Fibroblast of villous mesenchyme (primary cell): ENCODE measurements at places on chromosomes 5 and 9. TPM values are rescaled to one million over a fixed set of nuclear protein-coding genes. Genes with fewer than 3 reads are reported as not detected.

GRCh38 chr5:79205965-79206364, 30.0 kb upstream of the JMY start:
- no peak for DNase-seq

DNA sequence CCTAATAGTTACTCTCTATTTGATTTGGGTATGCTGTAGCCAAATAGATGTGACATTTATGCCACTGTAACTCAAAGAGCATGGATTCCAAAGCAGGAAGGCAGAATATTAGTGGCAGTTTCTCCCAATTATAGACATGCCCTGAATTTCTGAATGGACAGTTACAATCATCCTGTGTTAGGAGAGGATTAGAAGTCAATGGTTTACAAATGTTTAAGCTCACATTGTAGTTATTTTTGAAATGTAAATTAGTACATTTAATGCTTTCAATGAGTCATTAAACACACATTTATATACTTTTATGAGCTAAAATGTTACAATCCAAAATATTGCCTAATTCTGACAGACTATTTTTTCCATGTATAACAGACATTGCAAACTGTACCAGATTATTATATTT, 62.3 kb upstream of the CDH18 start:
- no peak for DNase-seq

- DNase-seq = no peak
Measured at GRCh38 chr5:66012271-66012670, 85.9 kb downstream of the ERBIN start.

GRCh38 chr9:99718631-99719030, 103.1 kb upstream of the NR4A3 start:
- DNase-seq = no peak

- peak; percentile 51 for DNase-seq
Measured at GRCh38 chr5:54944364-54944763, 41.0 kb downstream of the ESM1 start.

GRCh38 chr9:26863074-26863473, 29.5 kb downstream of the CAAP1 start:
- peak; percentile 15 for DNase-seq

DNA sequence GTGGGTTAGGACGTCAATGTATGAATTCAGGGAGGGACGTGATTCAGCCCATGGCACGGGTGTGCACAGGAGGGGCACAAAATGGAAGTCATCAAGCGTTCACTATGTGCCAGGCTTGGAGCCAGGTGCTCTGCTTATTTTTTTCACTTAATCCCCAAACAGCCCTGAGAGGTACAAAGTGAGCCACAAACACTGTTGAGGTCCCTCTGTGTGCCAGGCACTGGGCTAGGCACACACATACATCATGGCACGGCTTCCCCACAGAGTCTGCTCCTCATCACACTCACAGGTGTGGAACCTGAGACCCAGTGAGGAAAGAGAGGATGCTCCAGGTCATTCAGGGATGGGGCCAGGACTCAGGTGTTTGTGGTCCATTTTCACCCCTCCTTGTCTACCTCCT, 68.1 kb downstream of the GALNT12 start:
- no peak for DNase-seq

DNA sequence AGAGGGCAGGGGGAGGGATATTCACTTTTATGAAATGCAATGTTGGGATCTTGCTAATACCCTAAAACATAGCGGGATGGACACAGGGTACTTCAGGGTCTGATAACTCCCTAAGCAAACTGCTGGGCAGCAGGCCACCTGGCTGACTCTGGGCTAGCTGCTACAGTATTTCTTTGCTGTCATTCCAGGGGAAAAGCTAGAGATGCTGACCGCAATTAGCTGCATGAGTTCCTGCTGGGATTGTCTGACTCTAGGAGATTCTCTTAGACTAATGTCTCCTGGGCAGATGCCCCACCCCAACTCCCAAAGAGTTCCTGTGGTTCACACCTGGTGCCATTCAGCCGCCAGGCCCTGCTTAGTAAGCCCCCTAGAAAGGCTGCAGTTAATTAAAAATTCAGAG, 69.9 kb downstream of the PSAT1 start:
- no peak for DNase-seq

DNA sequence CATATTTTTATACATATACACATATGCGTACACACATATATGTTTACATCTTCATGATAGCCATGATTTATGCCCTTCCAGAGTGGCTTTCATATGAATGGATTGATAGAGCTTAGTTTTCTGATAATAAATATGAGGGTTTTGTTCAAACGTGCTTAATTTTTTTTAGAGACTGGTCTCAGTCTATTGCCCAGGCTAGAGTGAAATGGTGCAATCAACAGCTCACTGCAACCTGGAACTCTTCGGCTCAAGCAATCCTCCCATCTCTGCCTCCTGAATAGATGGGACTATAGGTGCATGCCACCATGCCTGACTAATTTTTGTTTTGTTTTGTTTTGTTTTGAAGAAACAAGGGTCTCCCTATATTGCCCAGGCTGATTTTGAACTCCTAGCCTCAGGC, 48.6 kb upstream of the ZSWIM6 start:
- no peak for DNase-seq

- DNase-seq = no peak
Measured at GRCh38 chr9:126317513-126317912, 9.1 kb upstream of the MVB12B start.

Gene PTGER4
- 4.3 and 8.7 TPM in 2 replicates for total RNA-seq

GRCh38 chr5:128199611-128200010, 116.0 kb downstream of the SLC12A2 start:
- DNase-seq = no peak

DNA sequence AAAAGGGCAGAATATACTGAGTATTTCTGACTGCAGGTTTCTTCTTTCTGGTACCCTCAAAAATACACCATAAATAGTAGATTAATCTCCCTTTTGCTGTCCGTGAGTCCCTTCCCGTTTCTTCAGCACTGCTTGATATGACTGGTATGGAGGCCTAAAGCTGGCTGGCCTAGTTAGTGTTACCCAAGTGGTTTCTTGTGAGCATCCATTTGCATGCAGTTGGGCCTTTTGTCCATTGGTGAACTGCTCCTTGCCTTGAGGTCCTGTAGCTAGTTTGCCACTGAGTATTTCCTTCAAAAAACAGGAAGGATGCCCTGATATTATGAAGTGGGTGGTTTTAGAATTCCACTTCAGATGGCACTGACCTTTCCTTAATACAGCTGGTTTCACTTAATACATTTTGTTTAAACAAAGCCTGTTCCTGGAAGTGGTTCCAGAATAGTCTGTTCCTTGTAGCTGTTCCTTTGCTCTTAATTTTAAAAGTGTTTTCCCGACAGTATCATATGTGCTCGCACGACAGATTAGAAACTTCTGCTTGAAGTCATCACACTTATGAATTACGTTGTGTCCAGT, 40.0 kb upstream of the ABL1 start:
- peak; percentile 51 for DNase-seq

Gene FAM221B
- not detected in 2 replicates for total RNA-seq

GRCh38 chr5:168020542-168021294, 270.7 kb upstream of the WWC1 start:
- DNase-seq = no peak

Gene DNAJB5
- 16.1 and 18.1 TPM in 2 replicates for total RNA-seq

Gene CCL21
- total RNA-seq = not detected in 2 replicates

- peak; percentile 18 for DNase-seq
Measured at GRCh38 chr9:134442486-134443173, 116.4 kb downstream of the RXRA start.

- peak; percentile 70 for DNase-seq
Measured at GRCh38 chr5:78787783-78788182, 139.2 kb upstream of the LHFPL2 start.

Gene SLC38A9
- 32.2 and 52.7 TPM in 2 replicates for total RNA-seq

Gene CLIC3
- total RNA-seq = 19.0 and 43.2 TPM in 2 replicates

DNA sequence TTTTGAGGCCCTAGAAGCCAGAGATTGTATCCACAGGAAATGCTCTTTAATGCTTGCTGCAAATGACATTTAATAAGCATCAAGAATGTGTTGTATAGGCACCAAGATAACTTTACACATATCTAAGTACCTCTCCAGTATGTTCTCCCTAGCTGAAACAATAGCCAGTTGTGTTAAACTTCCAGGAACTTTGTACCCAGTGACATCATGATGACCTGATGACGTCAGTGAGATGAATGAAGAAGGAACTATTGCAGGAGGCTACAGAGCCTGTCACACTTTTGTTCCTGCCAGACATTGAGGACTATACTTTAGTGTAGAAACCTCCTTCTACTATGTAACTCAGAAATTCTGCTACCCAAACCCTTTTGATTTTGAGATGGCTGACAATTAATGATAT, 129.8 kb downstream of the CD180 start:
- no peak for DNase-seq

- DNase-seq = no peak
Measured at GRCh38 chr9:78298046-78298765, 1.3 kb downstream of the PSAT1 start.

DNA sequence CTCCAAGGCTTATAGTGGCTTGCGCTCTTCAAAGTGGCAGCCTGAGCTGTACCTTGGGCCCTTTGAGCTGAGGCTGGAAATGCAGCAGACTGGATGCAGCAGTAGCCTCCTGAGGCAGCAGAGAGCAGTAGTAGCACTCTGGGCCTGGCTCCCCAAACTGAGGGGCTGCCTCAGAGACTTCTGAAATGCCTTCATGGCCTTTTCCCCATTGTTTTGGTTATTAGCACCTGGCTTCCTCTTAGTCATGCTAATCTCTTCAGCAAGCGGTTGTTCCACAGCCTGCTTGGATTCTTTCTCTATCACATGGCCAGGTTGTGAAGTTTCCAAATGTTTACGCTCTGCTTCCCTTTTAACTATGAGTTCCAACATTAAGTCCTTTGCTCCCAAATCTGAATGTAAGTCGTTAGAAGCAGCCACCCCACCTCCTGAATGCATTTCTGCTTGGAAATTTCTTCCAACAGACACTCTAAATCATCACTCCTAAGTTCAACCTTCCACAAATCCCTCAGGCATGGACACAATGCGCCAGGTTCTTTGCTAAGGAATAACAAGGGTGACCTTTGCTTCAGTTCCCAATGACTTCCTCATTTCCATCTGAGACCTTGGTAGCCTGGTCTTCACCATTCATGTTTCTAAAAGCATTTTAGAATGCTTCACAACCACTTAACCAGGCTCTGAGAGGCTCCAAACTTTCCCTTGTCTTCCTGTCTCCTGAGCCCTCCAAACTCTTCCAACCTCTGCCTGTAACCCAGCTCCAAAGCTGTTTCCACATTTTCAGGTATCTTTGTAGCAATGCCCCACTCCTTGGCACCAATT, 145.8 kb downstream of the ZDHHC21 start:
- no peak for DNase-seq

DNA sequence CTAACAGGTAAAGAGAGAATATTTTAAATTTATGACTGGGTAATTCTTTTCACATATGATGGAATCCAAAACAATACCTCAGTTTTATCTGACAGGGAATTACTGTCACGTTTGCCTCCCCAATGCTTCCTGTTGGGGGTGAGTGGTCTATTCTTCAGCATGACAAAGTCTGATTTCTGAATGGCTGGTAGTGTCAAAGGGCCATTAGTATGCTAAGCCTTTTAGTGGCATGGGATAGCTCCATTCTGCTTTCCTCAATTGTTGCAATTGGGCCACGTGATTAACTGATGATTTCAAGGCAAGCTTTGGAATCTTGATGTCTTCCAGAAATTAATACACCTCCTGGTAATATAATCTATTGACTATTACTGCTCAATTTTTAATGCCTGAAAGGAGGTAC, 14.7 kb upstream of the NDUFS4 start:
- DNase-seq = no peak

- DNase-seq = no peak
Measured at GRCh38 chr9:31912636-31913035, 471.8 kb upstream of the ACO1 start.

DNA sequence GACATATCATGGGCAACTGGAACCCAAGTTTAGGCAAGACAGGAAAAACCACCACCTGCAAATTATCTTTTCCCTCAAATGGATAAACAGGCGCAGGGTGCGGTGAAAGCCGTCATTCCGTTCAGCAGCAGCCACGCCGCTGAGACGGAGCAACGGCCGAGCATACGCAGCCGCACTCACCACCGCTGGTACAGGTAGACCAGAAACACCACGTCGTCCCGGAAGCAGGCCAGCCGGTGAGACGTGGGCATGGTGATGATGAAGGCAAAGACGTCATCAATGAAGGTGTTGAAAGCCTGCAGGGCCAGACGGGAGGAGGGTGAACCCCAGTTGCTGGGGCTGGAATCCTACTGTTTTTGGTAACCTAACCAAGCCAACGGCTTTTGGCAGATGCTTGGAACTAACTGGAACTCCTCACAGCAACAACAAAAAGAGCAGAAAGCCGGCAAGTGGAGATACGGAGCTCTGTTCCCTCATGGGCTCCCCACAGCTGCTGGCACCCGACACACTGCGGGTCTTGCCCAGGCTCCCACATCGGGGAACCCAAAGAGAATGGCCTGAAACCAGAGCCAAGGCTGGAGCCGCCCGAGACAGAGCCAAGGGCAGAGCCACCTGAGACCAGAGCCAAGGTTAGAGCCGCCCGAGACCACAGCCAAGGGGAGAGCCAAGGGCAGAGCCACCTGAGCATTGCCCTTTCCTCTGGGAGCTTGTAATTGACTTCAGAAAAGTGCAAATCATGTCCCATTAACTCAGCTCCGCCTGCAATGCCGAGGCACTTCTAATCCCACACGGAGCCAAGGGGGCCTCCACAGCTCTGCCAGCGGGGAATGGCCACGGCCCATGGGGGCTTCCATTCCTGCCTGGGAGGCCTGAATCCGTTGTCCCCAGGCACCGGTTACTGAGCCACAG, 24.2 kb downstream of the CLPTM1L start:
- DNase-seq = no peak

Gene LCN9
- total RNA-seq = not detected in 2 replicates

DNA sequence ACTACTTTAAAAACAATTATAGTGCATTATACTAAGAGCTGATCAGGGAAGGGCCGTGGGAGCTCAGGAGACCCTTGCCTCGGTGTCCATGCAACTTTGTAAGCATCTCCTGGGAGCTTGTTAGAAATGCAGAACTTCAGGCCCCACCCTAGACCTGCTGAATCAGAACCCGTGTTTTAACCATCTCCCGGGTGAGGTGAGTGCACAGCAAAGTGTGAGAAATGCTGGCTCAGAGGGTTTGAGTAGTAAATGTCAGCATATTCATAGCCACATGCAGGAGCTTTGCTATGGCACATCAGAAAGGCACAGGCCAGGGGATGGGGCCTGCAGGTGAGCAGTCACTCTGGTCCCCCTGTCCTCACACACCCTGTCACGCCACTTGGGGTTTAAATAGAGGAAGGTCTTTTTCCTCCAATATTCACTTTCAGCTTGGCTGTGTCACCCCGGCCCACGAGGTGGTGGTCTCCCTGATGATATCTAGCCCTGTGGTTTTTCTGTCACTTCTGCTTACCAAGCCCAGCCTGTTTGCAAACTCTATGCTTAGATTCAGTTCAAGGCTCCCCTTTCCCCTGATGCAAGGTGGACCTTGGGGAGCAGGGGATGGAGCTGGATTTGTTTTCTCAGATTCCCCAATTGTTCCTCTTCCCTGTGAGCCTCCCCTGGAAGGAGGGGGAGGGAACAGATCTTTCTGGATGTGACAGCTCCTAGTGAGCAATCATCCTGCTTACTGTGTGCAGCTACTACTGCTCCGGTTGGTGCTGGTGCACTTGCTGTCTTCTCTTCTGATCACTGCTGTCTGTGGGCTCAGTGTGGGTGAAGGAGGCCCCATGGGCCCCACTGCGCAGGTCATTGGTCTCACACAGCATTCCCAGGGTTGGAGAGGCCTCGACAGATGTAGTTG, 51.8 kb upstream of the TGFBR1 start:
- DNase-seq = no peak
